Heart right ventricle (tissue), 16 donors: ENCODE measurements at places on chromosomes 6 and 20. TPM values are rescaled to one million over a fixed set of nuclear protein-coding genes. Genes with fewer than 3 reads are reported as not detected.

The HSP90AB1 gene
- 675 TPM for total RNA-seq

The CNR1 gene
- 1.1 TPM for total RNA-seq

DNA sequence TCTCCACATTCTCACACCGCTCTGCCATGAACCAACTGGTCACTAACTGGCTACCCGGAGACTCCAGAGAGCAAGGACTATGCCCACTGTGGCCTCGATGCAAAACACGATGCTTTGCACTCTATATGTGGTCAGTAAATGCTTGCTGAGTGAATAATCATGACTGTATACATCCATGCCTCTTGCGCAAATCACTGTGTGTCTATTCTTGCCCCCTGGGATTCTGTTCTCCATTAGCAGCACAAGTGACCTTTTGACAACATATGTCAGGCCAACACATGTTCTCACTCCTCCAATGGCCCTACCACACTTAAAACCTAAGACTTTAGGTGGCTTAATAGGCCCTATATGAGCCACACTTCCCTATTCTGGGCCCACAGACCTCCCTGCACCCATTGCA is 16.9 kb downstream of the KIF16B start:
- DNase-seq = no peak

The KIAA1755 gene
- 5.3 TPM for total RNA-seq

GRCh38 chr6:156842598-156843250 is 65.5 kb downstream of the ARID1B start:
- no peak for DNase-seq

The FARS2 gene
- 20.0 TPM for total RNA-seq

DNA sequence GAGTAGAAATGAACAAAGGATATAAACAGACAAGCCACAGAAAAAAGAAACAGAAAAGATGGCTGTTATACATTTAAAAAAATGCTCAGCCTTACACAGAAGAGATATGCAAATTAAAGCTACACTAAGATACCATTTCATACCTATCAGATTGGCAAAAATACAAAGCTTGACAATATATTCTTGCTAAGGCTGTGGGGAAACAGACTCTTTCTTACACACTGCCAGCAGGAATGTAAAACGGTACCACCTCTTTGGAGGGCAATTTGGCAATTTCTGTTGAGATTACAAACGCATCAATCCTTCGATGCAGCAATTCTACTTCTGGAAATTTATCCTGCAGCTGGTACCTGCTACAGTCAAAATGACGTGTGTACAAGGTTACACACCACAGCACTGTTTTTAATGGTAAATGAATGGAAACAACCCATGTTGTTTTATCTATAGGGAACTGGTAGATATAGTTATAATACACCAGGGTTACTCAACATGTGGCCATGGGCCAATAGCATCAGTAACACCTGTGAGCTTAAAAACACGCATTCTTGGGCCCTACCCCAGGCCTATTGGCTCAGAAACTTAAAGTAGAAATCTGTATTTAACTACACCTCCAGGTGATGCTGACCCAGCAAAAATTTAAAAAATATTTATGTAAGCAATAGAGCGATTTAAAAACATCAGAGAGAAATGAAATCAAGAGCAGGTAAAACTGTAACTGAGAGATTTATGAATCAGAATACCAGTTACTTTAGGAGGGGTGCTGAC is 53.3 kb downstream of the TRAM2 start:
- DNase-seq = no peak

The APCDD1L gene
- 1.8 TPM for total RNA-seq

DNA sequence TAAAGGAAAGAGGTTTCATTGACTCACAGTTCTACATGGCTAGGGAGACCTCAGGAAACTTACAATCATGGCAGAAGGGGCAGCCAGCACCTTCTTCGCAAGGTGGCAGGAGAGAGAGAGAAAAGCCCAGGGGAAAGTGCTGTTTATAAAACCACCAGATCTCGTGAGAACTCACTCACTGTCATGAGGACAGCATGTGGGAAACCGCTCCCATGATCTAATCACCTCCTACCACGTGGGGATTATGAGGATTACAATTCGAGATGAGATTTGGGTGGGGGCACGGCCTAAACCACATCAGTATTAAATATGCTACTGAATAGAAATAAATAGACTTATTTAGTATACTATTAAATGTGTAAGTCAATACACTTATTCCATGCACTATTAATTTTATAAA is 70.6 kb upstream of the TCF21 start:
- DNase-seq = no peak

DNA sequence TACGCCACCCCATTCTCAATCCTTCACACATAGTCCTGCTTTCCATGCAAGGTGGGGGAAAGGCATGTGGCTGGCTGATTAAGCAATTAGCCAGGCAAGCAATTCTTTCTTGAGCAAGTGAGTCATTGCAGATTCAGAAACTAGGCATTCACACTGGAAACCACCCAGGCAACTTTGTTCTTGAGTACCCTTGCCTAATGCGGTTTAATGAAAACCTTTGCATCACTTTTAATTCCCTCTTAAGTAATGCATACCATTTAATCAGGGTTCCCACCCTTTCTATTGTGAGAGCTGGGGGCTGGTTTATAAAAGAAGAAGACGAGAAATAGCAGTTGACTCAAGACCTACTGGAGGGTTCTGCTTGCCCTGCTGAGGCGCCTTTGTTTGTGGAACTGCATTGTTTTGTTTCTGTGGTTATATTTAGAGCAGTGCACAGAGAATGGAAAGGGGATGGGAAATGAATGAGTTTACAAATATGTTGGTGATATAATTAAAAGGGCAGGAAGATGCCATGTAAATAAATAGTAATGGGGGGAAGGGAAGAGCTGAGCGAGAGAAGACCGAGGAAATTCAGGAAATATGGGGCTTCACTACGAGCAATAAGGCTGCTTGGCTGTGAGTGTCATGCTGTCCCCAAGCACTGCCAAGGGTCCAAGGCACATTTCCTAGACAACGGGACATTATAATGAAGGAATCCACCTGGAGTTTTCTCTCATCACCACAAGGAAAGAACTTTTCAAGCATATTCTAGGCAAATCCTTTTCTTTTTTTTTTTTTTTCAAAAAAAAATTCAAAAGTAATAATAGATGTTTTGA is 48.8 kb upstream of the TSHZ2 start:
- no peak for DNase-seq

GRCh38 chr6:3306848-3307247 is 48.1 kb downstream of the PSMG4 start:
- no peak for DNase-seq

The CLVS2 gene
- not detected for total RNA-seq
